NCI-H69 (cell line): ENCODE measurements at places on chromosomes 16 and 17.
A peak's percentile ranks its signal among the peaks of the same experiment; 100 is the strongest.

DNA sequence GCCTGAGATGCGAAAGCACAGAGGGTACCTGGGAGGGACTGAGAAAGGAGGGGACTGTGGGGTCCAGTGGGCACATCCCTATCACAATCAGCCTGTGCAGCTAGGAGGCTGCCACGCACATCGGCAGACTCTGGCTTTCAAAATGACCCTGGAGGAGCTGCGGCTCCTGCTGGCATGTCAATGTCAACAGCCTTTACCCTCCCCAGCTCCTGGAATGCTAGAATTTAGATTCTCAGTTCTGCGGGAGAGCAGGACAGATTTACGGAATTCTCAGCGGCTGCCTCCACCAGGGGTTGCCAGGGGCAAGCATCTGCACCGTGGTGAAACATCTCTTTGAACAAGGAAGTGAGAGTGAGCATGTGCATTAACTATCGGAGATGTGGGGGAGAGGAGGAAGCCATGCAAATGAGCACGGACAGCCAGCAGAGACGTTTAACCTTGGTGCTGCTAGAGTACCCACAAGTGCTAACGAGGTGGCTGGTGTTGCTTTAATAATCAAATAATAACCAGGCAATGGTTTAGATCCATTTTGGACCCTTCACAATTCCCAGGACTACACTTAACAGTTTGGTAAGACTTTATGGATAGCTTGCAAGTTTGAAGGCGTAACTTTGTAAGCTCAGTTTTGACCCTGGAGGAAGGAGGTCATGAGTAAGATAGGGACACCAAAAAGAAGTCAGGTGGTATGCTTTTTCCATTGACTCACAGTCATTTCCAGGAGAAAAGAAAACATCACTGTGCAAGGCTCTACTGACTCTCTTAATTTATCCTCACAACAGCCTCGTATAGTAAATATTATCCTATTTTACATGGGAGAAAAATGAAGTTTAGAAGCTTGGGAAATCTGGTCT lies 54.1 kb downstream of the XYLT1 start:
- no peak for DNase-seq

- DNase-seq, result no peak
These were observed 37.9 kb downstream of the MPRIP start for GRCh38 chr17:17080181-17080631.

- peak; percentile 64 for DNase-seq
These were observed 215.2 kb downstream of the ZFHX3 start for GRCh38 chr16:72832621-72833248.

DNA sequence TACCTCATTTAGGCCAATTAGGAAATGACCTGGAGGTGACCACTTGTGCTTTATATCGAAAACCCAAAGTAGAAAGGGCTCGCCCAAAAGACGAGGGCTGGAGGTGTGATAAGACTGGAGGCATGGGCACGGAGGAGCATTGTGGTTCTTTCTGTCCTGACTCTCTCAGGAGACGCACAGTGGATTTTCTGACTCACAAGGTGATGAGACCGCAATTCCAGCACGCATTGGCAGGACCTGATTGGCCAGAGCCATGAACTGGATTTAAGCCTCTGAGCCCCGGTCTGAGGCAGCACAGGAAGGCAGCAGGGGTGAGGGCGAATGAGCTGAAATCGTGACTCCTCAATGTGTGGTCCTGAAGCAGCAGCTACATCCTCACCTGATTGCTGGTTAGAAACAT lies 559.1 kb upstream of the SALL1 start:
- DNase-seq, result no peak

- no peak for DNase-seq
These were observed 1.7 kb downstream of the DPEP1 start for GRCh38 chr16:89615176-89615575.

- no peak for DNase-seq
These were observed 8.9 kb downstream of the MRPL27 start for GRCh38 chr17:50364061-50364458.

DNA sequence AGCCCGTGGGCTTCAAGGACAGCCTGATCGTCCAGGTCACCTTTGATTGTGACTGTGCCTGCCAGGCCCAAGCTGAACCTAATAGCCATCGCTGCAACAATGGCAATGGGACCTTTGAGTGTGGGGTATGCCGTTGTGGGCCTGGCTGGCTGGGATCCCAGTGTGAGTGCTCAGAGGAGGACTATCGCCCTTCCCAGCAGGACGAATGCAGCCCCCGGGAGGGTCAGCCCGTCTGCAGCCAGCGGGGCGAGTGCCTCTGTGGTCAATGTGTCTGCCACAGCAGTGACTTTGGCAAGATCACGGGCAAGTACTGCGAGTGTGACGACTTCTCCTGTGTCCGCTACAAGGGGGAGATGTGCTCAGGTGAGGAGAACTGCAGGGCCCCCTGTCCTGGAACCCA lies 31.5 kb upstream of the EFCAB13 start:
- no peak for DNase-seq

DNA sequence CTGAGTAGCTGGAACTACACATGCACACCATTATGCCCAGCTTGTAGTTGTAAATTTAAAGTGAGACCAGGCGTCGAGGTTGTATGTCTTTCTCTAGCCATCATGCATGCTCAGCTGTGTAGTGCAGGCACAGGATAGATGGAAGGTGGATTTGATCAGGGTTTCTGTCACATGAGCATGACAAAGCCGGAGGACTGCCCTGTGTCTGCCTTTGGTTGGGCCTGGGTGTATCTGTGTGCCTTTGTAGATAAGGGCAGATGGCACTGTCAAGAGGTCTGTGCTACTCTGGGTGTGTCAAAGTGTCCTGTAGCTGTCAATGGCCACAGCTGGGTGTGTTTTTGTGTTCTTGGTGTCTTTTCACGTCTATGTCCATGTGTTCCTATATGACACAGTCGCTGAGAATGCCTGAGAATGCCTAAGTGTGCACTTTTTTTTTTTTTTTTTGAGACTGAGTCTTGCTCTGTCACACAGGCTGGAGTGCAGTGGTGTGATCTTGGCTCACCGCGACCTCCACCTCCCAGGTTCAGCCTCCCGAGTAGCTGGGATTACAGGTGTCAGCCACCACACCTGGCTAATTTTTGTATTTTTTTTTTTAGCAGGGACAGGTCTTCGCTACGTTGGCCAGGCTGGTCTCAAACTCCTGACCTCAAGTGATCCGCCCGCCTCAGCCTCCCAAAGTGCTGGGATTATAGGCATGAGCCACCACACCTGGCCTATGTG lies 4.1 kb upstream of the NAGS start:
- no peak for DNase-seq

DNA sequence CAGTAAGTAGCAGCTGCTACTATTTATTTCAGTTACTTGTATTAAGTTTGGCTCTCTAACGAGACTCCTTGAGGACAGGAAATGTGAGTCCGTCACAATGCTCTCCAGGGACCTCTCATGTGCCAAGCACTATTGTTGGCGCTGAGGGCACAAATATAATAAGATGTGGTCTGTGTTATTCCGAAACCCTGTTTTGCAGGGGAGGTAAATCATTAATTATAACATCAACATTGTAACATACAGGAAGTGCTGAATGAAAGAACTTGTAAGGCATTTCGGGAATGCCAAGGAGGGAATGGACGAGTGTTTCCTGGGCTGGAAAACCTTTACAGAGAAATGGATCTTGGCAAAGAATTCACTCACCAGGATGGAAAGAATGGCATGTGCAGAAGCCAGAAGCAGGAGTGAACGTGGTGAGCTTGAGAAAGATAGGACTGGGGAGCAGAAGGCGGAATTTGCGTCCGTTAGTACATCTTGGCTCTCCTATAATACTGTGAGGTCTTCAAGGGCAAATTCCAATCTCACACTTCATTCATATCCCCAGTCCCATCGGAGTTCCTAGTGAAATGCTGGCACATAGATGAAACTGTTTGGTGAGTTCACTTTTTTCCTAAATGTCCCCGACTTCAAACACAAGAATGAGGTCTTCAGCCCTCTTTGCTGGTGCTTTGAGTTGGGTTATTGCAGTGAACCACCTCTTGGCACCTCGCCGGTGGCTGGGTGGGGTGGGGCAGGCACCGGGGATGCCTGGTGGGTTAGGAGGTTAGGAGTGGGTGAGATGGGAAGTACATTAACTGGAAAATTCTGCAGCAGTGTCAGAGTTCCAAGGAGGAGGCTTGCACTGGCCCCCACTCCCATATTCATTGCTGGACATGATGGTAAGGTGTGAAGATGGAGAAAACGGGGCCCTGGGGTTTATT lies 11.5 kb downstream of the TAC4 start:
- no peak for DNase-seq

DNA sequence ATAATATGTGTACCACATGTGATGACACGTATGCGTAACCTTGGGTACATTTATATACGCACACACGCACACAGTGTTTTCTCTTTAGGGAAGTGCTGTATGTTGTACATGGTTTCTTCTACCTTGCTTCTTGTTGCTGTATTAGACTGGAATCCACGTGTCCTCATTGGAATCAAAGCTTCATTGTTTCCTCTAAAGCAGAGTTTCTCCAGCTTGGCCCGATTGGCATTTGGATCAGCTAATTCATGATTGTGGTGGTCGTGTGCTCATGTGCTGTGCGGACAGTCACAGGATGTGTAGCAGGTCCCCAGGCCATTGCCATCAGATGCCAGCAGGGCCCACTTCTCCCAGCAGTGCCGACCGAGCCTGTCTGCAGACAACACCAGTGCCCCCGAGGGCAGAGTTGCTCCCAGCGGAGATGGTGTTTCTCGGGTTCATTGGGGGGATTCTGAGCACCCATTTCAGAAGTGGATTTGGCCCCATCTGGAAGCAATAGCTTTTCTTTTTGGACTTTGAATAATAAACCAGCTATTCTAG lies 148.4 kb downstream of the RPTOR start:
- DNase-seq, result peak; percentile 30

DNA sequence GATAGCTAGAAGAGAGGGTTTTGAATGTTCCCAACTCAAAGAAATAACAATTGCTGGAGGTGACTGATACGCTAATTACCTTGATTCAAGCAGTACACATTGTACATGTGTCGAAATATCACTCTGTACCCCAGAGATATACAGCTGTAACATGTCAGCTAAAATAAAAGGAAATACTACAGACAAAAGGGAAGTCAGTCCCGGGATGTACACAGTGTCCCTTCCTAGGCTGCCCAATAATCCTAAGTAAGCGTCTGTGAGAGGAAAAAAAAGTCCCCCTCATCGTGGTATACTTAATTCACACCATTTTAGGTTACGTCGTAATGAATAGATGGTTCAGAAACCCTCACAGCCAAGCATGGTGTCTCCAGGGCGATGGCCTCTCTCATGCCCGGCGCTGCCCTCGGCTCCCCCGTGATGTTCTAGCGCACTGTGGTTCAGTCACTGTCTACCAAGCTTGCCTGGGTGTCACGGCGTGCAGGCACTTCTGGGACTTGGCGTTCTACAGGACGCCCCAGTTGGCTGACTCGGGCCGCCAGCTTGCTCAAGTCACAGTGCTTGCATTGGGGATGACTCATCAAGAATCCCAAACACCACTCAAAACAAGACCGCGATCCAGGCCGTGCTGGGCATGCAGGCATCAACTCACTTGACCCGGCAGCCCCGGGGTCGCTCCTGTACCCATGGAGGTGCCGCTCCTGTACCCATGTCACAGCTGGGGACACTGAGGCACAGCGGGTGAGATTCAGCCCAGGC lies 27.6 kb downstream of the CCDC40 start:
- DNase-seq, result no peak

DNA sequence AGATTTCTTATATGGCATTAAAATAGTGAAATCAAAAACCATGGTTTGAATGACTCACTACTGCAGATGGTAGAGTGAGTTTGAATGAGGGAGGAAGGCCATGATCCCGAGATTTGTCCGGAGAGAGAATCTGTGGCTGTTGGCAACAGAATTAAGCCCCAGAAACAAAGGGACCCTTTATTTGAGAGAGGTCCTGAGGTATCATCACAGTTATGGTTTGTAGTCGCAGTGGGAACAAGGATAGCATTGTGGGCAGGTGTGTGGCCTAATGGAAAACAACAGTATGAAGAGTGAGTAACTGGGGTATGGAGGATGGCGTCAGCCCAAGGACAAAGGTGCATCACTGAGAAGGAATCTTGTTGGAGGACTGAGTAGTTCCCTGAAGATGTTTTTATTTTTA lies 8.5 kb upstream of the ZFP3 start:
- no peak for DNase-seq
